ENCODE measurements at places on chromosomes 7 and 10.

DNA sequence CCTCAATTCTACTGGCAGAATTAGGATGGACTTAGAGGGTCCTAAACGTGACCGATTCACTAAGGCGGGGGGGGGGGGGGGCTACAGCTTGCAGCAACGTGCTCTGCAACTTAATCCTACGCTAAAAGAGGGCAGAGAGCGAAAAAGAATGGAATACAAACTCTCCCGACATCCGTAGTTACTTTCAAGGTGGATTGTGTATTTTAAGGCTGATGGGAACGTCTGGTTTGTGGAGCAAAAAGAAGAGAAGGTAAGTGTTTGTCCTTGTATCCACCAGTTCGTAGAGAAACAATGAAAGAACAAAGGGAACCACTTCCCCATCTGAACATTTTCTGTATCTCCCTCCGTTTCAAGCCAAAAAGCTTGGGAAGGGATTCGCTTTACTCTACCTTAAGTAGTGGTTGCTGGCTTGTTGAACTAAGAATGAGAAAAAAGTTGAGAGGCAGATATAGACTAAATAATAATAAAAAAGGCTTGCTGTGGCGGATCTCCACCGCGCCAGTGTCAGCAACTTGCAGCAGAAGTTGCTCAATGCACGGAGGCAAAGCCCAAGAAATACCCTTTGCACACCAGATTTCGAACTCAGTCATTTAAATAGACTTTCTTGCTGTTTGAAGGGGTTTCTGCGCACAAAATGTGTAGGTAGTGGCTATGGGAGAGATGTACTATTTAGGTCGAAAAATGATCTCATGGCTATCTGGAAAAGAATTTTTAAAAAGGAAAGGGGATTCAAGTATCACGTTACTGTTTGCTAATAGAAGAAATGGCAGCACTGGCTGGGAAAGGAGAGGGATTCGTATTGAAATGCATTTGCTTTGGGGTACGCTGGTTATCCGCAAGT lies 736 bp downstream of the SKIDA1 start:
- DNase-seq = no peak

DNA sequence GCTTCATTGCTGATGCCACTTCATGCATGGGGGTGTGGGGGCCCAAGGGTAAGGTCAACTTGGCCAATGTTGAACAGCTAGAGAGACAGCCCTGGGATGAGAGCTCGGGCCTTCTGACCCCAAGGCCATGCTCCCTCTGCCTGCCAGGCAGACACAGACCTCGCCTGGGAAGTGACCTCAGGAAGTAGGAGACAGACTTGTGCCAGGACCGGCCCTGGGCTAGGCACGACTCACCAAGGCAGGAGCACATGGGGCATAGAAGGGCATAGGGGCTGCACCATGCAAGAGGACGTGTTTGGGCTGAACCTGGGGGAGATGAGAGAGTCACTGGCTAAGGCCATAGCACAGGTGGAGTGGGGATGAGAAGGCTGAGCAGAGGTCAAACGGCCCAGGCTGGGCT lies 27.1 kb downstream of the ZCCHC24 start:
- DNase-seq = no peak

- DNase-seq = no peak
Measured at GRCh38 chr10:17179002-17179401, 22.5 kb downstream of the TRDMT1 start.

DNA sequence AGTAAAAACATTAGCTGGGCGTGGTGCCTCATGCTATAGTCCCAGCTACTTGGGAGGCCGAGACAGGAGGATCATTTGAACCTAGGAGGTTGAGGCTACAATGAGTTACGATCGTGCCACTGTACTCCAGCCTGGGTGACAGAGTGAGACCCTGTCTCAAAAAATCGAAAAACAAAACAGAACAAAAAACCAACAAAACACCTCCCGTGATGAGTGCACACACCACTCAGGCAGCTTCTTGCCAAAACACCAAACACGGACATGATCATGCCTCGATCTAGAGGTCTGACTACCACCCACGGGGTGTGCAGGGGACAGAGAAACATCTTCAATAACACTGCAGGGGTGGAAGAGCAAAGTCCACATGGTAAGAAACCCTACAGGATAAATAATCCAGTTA lies 44.4 kb downstream of the AMZ1 start:
- no peak for DNase-seq

DNA sequence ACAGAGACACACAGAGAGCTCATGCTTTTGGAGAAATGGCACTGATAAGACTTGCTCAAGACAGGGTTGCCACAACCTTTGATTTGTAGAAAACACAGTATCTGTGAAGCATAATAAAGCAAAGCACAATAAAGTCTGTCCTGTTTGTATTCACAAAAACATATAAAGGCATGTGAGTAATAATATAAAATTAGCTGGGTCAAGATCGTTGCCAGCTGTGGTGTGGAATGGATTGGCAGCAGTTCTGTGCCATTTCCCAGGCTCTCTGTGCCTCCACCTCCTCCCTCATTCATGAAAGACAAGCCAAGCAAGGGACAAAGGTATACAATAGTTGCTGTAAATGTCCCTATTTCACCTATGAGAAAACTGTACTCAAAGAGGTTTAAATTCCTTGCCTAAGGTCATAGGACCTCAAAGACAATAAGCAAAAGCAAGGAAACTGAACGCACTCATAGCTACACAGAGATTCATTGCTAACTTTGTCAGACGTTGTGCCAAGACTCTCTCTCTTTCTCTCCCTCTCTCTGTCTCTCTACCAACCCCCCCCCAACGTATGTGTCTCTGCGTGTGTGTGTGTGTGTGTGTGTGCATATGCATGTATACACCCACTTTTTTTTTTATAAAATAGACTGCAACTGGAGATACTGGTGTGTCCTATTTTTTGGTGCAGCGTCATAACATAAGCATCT lies 31.8 kb downstream of the CHST3 start:
- DNase-seq = no peak

GRCh38 chr7:42831006-42831717 lies 80.7 kb downstream of the C7orf25 start:
- no peak for DNase-seq

DNA sequence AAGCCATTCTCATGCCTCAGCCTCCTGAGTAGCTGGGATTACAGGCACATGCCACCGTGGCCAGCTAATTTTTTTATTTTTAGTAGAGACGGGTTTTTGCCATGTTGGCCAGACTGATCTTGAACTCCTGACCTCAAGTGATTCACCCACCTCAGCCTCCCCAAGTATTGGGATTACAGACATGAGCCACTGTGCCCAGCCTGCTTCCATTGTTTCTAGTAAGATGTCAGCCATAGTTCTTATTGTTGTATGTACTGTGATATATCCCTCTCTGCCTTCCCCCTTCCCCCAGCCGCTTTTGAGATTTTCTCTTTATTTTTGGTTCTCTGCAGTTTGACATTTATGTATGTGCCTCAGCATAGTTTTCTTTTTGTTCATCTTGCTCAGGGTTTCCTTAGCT lies 87.9 kb upstream of the KLF14 start:
- no peak for DNase-seq

DNA sequence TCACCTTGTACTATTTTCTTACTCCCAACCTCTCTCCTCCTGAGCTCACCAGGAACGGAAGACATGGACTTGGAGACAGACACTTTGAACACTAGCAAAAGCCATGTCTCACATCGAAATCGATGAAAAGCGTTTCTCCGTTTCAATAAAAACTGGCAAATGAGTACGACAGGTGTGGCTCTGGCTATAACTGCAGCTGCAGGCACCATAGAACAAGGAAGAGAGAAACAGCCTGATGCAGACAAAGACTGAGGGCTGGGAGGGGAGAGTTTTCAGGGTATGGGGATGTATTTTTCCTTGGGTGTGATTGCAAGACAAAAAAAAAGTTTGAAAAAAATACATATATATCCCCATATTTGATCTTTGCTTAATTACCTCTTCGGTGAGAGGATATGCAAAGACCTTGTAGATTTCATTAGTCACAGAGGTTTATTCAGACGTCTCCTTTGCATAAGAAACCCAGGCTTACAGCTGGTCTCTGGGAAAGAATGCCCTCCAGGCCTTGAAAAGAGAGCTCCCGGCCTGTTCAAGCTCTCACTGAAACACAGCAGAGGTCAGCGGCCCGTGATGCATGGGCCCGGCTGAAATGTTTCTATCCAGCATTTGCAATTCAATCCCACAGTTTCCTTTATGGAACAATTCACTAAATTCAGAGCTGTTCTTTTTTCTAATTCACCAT lies 63.1 kb downstream of the TLL2 start:
- DNase-seq = no peak

DNA sequence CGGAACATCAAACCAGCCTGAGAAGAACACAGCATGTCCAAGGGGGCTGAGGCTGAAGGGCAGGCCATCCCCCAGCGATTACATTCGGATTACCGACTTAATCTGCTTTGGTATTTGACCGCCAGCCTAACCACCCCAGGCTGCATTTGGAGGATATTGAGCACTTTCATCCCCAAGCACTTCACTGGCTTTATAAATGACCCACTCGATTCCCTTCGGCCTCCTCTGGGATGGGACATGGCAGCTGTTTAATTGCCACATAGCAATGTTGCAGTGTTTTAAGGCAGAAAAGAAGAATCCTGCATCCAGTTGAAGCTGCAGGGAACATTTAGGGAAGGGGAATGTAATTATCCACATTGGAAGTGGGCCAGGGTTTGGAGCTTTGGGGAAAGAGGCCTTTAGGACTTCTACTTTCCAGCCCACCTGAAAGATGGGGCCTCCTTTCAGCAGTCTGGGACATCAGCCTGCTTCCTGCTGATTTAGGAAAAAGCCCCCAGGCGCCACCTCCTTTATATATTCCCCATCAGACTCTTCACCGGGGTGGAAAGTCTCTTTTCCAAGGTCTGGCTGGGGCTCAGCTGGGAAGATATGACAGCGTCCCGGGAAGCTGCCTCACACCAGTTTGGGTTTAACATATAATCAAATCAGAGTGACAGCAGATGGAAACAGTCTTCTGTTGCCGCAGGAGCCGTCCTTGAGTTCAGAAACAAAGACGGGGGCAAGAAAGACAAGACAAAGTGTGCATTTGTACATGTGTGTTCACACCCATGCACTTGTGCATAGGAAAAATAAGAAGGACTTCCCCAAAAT lies 9.2 kb downstream of the DPCD start:
- DNase-seq = no peak

All from stimulated activated CD4-positive, alpha-beta T cell treated with anti-CD3 and anti-CD28 coated beads, Interleukin-1b, Interleukin-23, amount 100 ng/mL, for 48 hours (primary cell).